ENCODE measurements at places on chromosomes 13 and 19. TPM values are rescaled to one million over a fixed set of nuclear protein-coding genes. Genes with fewer than 3 reads are reported as not detected.

CEACAM6 gene
- not detected for total RNA-seq

TSHZ3 gene
- total RNA-seq = 3.9 TPM

DNA sequence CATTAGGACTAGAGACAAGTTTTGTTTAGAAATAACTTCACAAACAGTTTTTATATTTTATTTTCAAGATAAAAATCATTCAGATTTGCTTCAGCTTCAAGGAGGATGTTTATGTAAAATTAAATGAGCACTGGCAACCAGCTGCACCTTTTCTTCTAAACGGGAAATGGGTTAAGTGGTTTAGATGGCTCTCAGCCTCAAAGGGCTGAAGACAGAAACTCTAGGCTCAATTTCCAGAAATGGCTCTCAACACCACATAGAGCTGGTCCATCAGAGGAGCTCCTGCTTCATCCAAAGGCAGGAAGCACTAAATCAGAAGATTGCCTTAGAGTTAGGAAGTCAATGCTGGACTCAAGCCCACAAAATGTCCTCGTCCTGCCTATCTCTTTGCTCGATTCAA lies 74.7 kb downstream of the ZNF429 start:
- H3K27ac ChIP-seq = no peak overlapping the region
- no peaks in the 10 kb centered on the region for H3K27me3 ChIP-seq
- H3K4me3 ChIP-seq = no peak overlapping the region
- H3K36me3 ChIP-seq = no peaks in the 10 kb centered on the region
- H3K4me1 ChIP-seq = no peaks in the 10 kb centered on the region
- no peak for DNase-seq

- peaks cover 14% of the 10 kb centered on the region for H3K4me1 ChIP-seq
- no peak overlapping the region for H3K4me3 ChIP-seq
- no peaks in the 10 kb centered on the region for H3K36me3 ChIP-seq
- no peak for DNase-seq
- H3K27ac ChIP-seq = no peak overlapping the region
Measured at GRCh38 chr19:38270587-38271167, 6.3 kb downstream of the SPINT2 start.

- no peak overlapping the region for H3K4me3 ChIP-seq
- DNase-seq = no peak
- no peaks in the 10 kb centered on the region for H3K36me3 ChIP-seq
- peaks cover 3% of the 10 kb centered on the region for H3K4me1 ChIP-seq
- H3K27me3 ChIP-seq = no peaks in the 10 kb centered on the region
Measured at GRCh38 chr13:27148900-27149299, 22.7 kb downstream of the USP12 start.

DNA sequence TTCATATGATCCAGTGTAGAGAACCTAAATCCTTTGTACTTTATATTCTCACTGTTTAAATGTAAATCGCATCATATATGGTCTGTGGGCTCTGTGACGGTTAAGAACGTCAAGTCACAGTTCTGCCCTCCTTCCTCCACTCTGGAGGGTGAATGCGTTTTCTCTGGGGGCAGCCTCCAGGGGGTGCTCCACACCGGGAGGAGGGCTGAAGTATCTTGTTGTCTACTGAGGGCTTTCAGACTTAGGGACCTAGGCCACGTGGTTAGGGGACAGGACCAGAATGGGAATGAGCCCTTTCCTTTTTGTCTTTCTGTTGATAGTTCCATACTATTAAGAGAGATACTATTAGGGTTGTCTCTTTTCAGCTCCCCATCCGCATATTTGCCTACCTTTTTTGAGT lies 504.9 kb downstream of the FGF9 start:
- H3K4me1 ChIP-seq = no peaks in the 10 kb centered on the region
- no peak overlapping the region for H3K27ac ChIP-seq
- H3K36me3 ChIP-seq = no peaks in the 10 kb centered on the region
- no peak for DNase-seq
- H3K27me3 ChIP-seq = no peaks in the 10 kb centered on the region

DNA sequence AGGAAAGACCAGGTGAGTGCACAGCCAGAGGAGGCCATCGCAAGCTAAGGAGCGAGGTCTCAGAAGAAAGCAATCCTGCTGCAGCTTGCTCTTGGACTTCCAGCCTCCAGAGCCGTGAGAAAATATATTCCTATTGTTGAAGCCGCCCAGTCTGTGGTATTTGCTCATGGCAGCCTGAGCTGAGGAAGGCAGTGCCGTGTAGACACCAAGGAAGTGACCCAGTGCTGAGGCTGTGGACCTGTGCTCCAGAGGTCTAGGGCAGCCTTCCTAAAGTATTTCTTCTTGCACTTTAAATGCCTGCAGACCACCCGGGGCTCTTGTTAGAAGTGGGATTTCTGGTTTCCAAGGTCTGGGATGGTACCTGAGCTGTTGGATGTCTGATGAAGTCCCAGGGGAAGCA lies 158.5 kb upstream of the KL start:
- H3K4me1 ChIP-seq = no peaks in the 10 kb centered on the region
- H3K27ac ChIP-seq = no peak overlapping the region

Data from right atrium auricular region (tissue), 2 donors.